ENCODE measurements at places on chromosomes 2 and 18.

DNA sequence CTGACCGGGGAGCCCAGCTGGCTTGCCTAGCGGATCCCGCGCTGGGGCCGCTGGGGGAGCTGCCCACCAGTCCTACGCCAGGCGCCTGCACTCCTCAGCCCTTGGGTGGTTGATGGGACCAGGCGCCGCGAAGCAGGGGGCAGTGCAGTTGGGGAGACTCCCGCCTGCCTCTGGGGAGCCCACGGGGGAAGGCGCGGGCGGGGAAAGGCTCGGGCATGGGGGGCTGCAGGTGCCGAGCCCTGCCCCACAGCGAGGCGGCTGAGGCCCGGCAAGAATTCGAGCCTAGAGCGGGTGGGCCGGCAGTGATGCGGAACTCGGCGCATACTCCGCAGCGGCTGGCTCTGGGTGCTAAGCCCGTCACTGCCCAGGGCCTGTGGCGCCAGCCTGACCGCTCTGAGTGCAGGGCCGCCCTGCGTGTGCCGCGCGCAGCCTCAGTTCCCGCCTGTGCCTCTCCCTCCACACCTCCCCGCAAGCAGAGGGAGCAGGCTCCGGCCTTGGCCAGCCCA lies 249.1 kb upstream of the TEKT4 start:
- DNase-seq = no peak

DNA sequence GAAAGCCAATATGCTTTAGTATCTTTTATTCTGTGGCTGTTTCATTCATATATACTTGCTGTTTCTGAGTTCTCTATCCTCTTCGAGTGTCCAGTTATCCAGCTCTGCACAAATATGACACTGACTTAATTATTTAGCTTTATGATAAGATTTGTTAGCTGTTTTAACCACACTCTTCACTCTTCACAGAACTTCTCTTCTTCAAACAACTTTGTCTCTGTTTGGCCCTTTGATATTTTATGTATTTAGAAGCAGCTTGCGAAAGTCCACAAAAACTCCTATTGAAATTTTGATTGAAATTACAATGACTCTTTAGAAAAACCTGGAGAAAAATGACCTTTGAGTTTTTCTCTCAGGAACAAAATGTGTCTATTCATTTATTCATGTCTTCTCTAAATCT lies 407.0 kb downstream of the CPS1 start:
- no peak for DNase-seq

DNA sequence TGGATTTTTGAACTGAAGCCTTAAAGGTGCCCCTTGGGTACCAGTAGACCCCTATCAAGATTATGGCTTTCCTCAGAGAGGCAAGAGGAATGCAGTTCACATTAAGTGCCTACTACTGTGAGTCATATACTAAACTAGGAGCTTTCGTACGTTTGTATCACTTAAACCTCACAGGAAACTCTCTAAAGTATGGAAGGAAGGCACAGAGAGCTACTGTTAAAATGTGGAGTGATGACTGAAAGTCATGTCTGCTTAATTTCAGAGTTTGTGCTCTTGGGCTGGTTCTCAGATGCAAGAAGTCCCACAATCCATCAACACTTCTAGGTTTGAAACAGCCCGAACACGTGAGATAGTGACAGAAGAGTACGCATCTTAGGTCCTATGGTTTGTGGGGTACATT lies 4.7 kb downstream of the PLCL1 start:
- DNase-seq = no peak

DNA sequence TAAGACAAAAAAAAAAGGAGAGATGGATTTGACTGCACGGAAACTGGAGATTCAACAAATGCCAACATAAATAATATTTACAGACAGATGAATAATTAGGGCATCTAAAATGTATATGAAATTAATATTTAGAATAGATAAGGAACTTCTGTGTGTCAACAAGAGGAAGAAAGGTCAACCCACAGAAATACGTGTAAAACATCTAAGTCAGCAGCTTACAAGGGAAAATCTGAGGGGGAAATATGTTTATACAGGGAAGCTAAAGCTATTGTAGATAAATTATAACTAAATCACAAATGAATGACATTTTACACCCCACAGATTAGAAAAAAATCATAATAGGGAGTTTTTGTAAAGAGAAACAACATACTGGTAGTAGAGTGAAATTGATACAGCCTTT lies 159.9 kb downstream of the PIEZO2 start:
- no peak for DNase-seq

- peak; percentile 25 for DNase-seq
These were observed 27.5 kb downstream of the BOLA3 start for GRCh38 chr2:74119912-74120825.
